ENCODE measurements at places on chromosomes 7 and 10.

DNA sequence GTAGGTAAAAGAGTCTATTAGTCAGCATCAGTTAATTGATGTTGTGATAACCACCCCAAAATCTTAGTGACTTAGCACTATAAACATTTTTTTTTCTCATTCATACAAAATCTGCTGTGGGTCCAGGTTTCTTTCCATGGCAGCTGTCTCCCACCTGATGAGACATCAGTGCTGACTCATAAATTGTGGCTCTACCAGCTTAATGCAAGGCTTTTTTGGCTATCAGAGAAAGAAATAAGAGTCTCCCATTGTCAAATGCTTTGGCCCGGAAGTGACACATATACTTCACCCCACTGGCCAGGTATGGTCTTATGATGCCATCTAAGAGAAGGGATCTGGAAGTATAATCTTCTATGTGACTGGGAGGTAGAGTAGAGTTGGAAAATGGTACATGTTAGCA, 14.5 kb downstream of the DNAJB9 start:
- H3K27ac ChIP-seq: no peak overlapping the region
- no peaks in the 10 kb centered on the region for H3K4me1 ChIP-seq
- DNase-seq: no peak
- H3K4me3 ChIP-seq: no peak overlapping the region
- no peaks in the 10 kb centered on the region for H3K27me3 ChIP-seq

DNA sequence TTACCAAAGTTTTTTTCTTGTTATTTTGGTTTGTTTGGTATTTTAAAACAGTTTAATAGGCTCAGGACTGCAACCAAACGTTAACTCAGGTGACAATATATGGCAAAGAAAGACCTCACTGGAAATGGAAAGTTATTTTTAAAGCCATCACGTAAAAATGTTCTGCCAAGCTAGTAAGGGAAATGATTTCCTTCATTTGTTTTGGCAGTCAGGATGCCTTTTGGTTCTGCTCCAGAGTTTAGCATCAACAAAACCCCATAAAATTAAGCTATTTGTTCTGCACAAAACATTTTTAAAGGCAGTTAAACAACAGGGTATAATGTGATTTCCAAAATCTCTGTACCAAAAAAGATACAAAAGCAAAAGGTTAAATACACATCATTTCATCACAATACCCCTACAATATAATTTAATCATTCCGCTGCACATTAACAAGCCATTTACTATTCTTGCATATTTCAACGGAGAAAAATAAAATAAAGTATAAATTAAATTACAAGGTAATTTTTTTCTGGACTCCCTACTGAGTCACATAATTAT, 172.4 kb downstream of the SEMA3E start:
- no peaks in the 10 kb centered on the region for H3K27me3 ChIP-seq
- H3K4me3 ChIP-seq: no peak overlapping the region
- DNase-seq: peak; percentile 33
- no peak overlapping the region for H3K27ac ChIP-seq

- H3K27me3 ChIP-seq: no peaks in the 10 kb centered on the region
- H3K27ac ChIP-seq: no peak overlapping the region
- H3K36me3 ChIP-seq: no peaks in the 10 kb centered on the region
- H3K4me1 ChIP-seq: no peaks in the 10 kb centered on the region
- DNase-seq: no peak
- no peak overlapping the region for H3K4me3 ChIP-seq
Measured at GRCh38 chr7:81774551-81774950, 4.7 kb upstream of the HGF start.

GRCh38 chr7:137820677-137821420, 25.9 kb downstream of the DGKI start:
- no peak overlapping the region for H3K4me3 ChIP-seq
- no peak overlapping the region for H3K27ac ChIP-seq
- H3K27me3 ChIP-seq: no peaks in the 10 kb centered on the region
- DNase-seq: peak; percentile 6
- no peaks in the 10 kb centered on the region for H3K36me3 ChIP-seq

DNA sequence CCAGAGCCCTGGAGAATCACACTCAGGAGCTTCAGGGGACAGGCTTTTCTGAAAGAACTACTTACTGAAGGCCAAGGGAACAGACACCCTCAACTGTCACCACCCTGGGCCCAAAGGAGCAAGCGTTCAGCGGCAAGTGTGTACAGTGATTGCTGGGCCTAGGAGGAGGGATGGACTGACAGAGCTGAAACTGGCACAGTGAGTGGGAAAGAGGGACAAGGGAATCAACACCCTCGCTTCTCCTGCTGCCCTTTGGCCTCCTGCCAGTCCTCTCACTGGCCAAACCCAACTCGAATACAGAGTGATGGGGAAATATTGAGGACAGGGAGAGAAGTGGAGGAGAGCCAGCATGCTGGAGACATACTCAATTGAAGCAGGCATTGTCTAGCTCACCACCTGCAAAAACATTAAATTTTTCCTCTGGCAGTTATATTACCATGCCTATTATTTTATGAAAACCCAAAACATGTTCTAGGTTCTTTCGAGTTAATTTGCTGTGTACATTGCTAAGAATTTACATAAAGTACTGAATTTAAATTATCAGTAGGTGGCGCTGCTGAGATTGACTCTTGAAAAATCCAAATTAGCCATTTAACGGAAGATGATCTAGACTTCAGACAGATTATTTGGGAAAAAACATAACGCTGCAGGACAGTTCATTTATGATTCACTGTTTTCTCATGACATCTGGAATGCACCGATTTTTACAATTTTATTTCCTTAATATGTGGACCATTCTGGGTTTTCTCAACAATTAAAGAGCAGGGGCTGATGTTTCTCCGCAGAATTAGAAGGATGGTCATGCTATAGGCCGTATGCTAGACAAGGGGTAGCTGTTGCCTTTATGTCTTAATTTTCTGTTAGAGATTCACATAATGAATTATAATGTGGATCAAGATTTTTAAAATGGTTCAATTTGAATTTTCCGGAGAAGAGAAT, 14.7 kb upstream of the TMEM236 start:
- H3K4me1 ChIP-seq: no peaks in the 10 kb centered on the region
- DNase-seq: no peak
- no peak overlapping the region for H3K27ac ChIP-seq
- no peaks in the 10 kb centered on the region for H3K36me3 ChIP-seq

- no peaks in the 10 kb centered on the region for H3K36me3 ChIP-seq
- no peaks in the 10 kb centered on the region for H3K27me3 ChIP-seq
- no peak for DNase-seq
- H3K27ac ChIP-seq: no peak overlapping the region
- H3K4me3 ChIP-seq: no peak overlapping the region
- H3K4me1 ChIP-seq: no peaks in the 10 kb centered on the region
Measured at GRCh38 chr10:90226517-90226916, 525.1 kb downstream of the KIF20B start.

All from prostate gland (tissue), 2 donors.